SW 1271 (cell line): ENCODE measurements at places on chromosomes 5 and 9.

GRCh38 chr5:157845914-157846598 is 12.9 kb downstream of the CLINT1 start:
- no peak for DNase-seq

GRCh38 chr9:116860509-116861120 is 173.5 kb downstream of the TRIM32 start:
- DNase-seq = no peak

GRCh38 chr5:58491216-58491892 is at the start of gene GAPT:
GAPT (plus strand) TSS chr5:58491435; CDS start chr5:58494537, 3,102 bp downstream.
- no peak for DNase-seq

DNA sequence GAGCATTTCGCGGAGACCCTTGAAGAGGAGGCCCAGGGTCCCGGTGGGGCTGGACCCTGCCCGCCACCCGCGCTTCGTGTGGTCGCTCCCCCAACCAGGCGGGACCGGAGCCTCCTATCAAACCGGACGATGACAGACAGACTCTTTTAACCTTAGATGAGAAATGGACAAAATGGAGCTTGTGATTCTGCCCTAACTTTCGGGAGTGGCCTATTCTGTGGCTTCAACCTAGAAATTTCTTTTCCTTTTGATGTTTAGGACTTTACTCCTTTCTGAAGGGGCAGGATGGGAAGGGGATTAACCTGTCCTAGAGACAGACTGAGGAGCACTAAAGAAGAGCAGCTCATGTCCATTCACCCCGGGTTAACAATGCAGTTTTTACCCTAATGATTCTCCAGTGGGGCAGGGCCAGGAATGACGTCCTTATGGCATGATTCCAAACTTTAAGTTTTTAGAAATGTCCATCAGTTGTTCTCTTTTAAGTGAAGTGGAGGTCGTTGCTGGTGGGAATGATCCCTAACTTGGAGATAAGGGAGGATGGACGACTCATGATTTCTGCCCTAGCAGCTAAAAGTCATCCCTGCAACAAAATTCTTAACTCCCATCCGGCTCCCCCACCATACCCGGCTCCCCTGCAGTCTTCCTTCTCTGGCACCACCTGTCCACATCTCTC is 1.0 kb downstream of the NIPSNAP3A start:
- DNase-seq = no peak

DNA sequence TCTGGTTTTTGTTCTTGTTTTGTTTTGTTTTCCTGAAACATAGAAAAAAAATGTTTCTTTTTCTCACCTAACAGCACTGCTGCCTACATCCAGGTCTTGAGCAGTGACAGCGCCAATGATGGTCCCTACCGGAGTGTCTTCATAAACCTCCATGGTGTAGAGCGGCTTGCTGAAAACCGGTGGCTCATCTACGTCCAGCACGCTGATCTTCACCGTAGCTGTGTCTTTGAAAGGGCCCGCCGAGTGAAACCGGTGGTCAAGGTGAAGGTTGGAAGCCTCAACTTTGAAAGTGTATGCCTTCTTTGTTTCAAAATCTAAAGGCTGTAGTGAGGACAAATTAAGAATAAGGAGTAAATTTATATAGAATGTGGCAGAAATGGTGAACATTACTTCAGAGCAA is 1051.0 kb downstream of the CDH12 start:
- no peak for DNase-seq

DNA sequence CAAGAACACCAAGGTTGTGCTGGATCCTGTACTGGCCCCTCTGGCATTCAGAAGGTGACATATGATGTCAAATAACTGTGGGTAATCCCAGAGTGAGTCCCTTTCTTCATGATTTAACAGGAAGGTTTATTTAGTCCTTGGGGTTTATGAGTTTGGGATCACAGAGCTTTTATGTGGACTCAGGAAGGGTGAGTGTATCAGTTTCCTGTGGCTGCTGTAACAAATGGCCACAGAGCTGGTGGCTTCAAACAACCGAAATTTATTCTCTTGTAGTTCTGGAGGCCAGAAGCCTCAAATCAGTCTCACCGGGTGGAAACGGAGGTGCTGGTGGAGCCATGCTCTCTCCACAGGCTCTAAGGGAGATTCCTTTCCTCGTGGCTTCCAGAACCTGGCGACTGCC is 157.7 kb downstream of the MELK start:
- no peak for DNase-seq

DNA sequence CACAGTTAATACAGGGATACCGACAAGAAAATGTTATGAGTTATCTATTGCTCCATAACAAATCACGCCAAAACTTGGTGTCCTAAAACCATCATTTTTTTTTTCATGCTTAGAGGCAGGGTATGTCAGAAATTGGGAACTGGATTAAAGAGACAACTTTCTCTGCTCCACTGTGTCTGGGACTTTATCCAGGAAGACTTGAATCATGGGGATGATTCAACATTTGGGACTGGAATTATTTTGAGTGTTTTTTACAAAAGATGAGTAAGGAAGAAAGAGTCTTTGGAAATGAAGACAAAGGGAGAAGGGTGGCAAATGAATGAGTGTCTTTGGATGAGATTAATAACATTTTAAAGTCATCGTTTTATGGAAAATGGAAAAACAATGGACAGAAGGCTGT is 1883.7 kb upstream of the C9orf72 start:
- no peak for DNase-seq

DNA sequence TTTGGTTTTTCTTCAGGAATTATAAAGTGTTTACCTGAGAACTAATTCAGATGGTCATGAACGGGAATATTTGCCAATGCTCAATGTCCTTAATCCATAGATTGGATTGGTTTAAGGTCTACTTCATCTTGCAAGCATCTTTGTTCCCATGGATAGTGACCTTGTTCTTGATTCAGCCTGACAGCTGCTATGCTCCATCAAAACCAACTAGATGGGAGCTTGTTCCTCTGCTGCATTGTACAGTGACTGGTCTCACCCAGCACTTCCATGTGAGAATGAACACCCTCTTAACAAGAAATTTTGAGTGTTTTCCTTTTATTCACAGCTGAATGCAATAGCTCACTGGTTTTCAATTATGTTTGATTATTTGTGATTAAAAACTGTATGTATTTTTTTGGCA is 312.6 kb upstream of the ACTBL2 start:
- no peak for DNase-seq

DNA sequence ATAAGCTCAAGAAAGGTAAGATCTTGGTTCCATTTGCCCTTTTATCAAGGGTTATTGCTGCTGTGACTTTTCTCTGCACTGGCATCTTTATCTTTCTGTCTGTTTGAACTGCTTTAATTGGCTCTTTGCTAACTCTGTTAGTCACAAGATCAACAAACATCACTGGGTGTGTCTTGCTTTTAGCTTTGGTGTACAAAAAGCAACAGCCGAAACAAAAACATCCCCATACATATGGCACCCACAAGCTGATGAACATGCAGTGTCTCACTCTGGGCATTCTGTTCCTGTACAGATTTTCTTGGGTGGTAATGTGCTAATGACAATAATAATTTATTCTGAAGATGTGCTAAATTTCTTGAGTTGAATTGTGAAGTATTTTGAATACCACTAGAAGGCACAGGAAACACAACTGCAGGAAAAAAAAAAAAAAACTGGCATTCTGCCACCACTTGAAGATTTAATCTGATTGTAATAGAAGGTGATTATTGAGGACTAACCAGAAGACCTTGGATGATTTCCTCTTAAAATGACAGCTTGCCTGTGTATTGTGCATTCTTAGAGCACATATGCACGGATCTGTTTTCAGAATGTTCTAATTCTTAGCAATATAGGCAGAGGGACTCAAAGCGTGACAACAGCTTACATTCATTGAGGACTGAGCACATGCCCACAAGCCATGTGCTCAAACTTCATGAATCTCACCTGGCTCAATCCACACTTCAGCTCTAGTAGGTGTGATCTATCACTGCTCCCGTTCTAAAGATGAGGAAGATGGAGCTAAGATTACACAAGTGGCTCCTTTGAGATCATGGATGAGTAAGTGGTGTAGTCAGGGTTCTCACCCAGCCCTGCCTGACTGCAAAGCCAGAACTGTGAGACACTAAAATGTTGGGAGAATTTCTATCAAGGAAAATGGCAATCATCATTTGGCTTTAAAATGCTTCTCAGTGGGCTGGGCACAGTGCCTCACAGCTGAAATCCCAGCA is 96.4 kb downstream of the EBF1 start:
- no peak for DNase-seq

DNA sequence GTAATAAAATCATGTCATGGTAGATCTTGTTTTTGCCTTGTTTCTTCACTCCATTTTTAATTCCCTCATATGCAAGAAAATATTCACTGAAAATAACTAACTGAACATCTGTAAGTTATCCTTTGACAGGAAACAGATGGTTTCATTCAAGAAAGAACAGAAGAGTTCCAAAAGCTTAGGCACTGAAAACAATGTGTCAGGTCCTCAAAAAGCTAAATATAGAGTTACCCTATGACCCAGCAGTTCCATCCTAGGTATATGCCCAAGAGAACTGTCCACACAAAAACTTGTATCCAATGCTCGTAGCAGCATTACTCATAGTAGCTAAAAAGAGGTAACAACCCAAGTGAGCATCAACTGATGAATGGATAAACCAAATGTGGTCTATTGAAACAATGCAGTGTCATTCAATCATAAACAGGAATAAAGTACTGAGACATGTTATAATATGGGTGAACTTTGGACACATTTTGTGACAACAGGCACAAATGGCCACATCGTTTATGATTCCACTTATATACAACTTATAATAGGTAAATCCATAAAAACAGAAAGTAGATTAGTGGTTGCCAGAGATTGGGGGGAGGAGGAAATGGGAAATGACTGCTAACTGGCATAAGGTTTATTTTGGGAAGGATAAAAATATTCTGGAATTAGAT is 231.0 kb downstream of the FRMD3 start:
- no peak for DNase-seq

GRCh38 chr9:85151162-85151561 is 481.6 kb downstream of the NTRK2 start:
- no peak for DNase-seq

GRCh38 chr9:110148891-110149290 is 59.1 kb downstream of the C9orf152 start:
- DNase-seq = no peak

- no peak for DNase-seq
Measured at GRCh38 chr5:172715931-172716682, 54.9 kb downstream of the DUSP1 start.

- no peak for DNase-seq
Measured at GRCh38 chr9:3740690-3741419, 215.1 kb upstream of the RFX3 start.

GRCh38 chr5:126385524-126386502 is 37.4 kb upstream of the GRAMD2B start:
- no peak for DNase-seq

GRCh38 chr9:111949919-111950318 is 53.3 kb downstream of the UGCG start:
- peak; percentile 25 for DNase-seq

DNA sequence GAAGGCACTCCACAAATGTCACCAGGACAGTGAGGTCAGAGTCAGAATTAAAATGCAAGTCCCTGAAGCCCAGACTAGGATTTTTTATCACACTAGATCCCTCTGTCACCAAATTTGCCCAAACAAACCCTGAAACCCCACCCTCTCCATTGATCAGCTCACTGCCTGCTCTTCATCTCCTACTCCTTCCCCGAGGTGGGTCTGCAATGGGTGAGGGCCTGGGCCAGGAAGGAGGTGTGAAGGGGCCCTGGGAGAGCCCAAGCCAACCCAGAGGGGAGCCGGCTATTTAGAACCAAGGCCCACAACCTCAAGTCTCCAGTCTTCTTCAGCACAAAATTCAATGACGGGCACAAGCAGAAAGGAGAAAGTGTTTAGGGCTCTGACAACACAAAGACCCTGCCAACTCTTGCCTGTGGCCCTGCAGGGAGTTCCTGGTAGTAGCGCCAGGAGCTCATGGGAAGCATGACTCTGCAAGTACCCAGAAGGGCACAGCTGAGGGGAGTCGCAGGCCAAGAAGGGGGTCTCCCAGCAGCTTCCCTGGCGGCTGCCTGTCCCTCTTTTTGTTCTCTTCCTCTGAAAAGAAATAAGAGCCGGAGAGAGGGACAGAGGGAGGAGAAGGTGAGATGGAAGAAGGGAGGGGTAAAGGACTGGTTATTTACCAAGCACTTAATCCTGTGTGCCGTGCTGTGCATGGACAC is 5.5 kb downstream of the FOXI1 start:
- no peak for DNase-seq

- no peak for DNase-seq
Measured at GRCh38 chr9:83000765-83001164, 62.2 kb downstream of the RASEF start.

DNA sequence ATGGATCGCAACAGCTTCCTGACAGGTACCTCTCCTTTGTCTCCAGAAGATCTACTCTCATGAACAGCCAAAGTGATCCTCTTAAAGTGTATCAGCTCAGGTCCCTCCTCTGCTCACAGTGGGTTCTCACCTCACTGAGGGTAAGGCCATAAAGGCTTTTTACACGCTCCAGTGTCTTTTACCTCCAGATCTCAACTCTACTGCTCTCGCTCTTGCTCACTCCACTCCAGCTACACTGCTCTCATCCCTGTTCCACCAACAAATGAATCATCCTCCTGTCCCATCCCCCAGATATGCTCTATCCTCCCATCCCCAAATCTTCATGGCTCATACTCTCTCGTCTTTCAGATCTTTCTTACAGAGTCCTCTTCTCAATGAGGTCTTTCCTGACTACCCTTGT is 248.6 kb upstream of the EFNA5 start:
- no peak for DNase-seq

DNA sequence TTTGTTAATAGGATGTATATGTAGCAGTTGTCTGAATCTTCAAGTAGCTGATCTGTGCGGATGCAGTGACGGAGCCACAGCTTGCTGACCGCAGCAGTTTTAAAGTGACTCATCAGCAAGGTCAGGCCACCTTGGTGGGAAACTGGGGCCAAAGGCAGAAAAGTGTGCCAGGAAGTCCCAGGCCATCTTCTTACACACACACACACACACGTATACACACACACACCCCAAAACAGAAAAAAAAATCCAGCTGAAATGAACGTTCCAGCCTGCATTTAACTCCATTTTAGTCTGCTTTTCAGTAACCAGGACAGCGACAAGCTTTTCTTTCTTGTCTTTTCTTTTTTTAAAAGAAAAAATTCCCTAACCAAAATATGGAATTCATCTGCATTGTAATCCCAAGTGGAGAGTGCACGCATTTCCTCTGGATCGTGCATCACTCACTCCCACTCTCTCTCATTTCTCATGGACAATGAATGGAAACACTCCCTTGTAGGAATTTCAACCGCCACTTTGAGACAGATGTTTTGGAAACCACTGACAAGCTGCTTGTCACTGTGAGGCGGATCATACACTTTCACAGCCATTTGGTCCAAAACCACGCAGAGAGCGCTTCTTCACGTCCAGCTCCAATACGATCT is 103.9 kb downstream of the LHFPL2 start:
- no peak for DNase-seq

GRCh38 chr9:15300218-15300617 is 6.8 kb downstream of the TTC39B start:
- DNase-seq = no peak

DNA sequence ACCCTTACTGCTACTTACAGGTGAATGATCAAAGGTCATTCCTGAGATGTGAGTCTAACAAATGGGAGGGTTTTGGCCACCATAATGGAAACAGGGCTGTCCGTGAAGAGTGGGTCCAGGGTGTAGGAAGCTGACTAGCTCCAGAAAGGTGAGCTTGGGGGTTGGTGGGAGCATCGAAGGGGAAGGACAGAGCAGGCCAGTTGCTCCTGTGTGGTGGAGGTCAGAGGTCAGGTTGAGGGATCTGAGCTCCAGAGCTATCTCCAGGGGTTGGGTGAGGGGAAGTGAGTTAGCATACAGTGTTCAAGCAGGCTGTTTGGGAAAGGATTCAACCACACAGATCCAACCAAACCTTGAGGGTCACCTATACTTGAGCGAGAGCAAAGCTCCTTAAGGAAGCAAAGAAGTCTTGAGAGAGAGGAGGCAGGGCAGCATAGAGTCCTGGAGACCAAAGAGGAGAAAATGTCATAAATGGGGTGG is 18.7 kb upstream of the GLDC start:
- DNase-seq = no peak
